SJSA1 (cell line): ENCODE measurements at places on chromosomes 13 and 19.

DNA sequence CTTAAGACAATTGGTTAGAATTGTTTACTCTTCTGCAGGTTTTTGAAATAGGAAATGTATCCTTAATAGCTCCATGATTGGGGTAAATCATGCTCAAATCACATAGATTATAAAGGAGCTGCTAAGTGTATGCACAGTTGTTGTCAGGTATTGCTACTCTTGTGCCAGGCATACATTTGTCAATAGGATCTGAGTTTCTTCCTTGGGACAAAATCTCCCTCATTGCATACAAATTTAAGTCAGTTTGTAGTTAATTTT is 109.3 kb upstream of the MLNR start:
- DNase-seq: no peak

GRCh38 chr19:33665776-33666595 is 44.2 kb downstream of the CHST8 start:
- DNase-seq: peak; percentile 28

GRCh38 chr19:40981591-40981990 is 9.5 kb upstream of the CYP2B6 start:
- DNase-seq: no peak

DNA sequence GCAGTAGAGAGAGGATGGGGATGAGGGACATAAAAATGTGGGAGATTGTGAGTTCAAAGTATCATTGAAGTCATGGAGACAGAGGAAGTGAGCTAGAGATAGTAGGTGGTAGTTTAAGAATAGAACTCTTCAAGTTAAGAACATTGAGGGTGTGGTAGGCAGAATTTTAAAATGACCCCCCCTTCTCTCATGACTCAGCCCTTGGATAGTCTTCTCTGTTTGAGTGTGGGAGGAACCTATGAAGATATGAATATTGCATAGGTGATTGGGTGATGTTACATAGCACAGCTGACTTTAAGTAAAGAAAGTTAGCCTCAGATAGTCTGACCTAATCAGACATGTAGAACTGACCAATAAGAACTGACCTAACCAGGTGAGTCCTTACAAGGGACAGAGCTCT is 418.6 kb downstream of the FOXO1 start:
- DNase-seq: no peak

GRCh38 chr19:56476093-56476492 is 1.1 kb downstream of the ZNF667 start:
- DNase-seq: no peak

- DNase-seq: peak; percentile 51
Observed at GRCh38 chr13:80339563-80339911, 1.4 kb downstream of the SPRY2 start.

DNA sequence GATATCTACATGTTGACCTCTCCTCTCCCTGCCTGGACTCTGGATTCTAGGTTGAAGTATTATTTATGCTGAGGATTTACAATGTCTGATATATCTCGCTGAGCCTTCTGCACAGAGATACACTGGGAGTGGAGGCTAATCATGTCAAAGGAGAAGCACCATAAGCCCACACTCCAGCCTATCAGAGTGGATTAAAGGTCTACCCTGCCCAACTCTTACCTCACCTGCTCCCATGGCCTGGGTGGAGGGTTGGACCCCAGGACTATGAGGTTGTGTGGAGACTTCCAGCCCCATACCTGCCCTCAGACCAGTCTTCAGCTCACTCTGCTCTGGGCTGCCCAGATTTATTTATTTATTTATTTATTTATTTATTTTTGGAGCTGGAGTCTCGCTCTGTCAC is 15.4 kb downstream of the OR10H4 start:
- no peak for DNase-seq

DNA sequence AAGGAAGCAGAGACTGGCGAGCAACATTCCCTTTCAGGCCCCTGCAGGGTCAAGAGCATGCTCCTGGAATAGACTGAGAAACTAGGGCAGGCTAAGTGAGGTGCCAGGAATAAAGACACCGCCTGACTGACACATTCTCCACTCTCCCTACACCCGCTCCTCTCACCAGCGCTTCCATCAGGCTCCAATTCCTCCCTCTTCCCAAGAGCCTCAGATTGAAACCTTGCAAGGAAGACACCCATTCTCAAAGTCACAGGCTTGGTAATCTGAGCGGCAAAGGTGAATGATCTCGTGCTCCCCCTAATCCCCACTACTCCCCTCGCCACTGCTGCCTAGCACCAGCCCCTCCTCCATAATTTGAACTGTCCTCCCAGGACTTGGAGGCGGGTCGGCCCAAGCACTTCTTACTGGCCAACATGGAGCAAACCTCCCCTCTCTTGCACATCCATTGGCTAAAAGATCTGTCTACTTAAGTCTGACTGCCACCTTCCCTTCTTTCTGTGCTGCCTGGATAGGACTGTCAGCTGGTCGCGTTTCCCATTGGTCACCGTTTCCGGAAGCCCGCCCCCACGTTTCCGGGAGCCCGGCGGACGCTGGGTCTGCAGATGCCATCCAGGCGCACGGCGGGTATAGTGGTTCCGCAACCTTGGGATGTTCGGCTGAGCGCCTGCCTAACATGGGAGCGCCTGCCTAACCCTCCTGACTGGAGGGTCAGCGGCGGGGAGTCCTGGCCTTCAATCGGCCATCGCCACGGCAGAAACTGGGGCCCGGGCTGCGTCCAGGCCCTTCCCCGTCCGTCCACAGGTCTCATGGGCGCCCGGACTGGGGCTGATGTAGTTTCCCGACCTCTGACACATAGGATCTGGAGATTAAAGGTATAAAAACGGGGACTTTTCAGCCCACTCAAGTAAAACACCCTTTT is 33.6 kb downstream of the ZNF383 start:
- no peak for DNase-seq

- DNase-seq: no peak
Observed at GRCh38 chr13:113534236-113534860, 43.8 kb upstream of the DCUN1D2 start.

DNA sequence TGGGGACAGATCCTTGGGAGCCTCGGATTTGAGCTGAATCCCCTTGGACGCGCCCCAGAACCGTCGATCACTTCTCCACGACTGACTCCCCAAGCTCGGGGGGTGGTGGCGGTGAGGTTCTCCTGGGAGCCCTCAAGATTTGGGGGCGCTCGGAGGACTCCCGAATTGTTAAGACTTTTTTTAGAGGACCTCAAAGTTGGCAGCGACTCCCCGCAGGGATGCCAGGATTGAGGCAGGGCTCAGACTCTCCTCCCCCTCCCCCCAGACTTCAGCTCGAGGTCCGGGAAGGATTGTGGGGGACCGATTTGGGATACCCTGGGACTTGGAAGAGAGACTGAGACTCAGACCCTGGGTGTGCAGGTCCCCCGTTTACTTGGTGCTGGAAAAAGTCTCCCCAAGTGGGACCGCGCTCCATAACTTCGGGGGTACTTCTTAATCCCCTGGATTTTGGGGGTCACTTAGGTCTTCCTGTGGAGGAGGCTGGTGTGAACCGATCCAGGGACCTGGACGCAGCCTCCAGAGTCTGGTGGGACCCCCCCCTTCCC is 665 bp downstream of the VASP start:
- DNase-seq: no peak

- DNase-seq: no peak
Observed at GRCh38 chr13:112626124-112626523, 38.2 kb upstream of the TUBGCP3 start.

DNA sequence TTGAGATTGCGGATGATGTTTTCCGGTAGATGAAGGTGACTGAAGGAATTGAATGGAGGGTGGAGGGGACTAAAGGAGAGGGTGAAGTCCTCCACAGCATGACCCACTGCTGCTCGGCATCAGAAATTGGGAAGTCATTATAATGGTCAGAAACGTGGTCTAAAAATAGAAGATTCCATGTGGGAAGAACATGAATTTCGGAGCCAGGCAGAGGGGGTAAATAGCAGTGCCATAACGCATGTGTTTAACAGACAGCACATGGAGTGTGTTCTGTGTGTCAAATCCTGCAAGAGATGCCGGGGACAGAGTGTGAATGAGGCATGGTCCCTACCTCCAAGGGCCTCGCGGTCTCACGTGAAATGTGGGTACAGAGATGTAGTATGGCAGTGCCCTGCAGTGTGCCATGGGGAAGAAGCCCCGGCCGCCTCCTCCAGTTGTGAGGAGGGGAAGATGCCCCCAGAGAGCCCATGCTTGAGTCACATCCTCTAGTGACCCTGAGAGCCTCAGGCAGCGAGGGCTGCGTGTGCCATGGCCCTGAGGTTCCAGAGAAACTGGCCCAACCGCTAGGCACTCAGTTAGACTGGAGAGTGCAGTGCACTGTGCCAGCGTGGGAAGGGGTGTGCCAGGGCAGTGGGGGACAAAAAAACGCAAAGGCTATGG is 106.1 kb downstream of the COL4A2 start:
- no peak for DNase-seq

DNA sequence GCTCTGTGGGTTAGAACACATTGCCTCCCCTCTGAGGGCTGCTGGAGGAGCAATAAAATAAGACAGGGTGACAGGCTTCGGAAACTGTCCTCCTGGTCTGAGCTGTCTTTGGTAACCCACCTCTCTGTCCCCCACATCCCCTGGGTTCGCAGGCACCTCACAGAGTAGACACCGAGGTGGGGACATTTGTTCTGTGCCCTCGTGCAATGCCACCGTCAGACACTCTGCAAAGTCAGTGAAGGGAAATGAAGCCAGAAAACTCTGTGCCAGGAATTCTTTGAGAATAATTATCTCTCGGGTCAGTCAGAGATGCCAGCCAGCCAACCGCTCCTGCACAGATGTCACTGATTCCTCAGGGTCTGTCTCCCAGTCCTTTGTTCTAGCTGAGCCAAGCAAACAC is 493.6 kb downstream of the FOXO1 start:
- no peak for DNase-seq

DNA sequence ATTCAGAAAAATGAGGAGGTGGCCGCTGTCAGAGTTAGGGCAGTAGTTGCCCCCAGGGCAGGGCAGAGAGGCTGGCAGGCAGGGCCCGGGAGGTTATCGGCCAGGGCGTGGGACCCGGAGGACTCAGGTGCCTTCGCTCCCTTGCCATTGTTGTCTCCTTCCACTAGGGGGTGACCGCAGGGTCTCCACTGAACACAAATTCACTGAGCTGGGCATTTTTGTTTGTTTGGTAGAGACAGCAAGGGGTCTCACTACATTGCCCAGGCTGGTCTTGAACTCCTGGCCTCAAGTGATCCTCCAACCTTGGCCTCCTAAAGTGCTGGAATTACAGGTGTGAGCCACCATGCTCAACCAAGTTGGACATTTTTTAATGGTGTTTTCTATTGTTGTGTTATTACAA is 25.1 kb downstream of the CARS2 start:
- DNase-seq: peak; percentile 62

DNA sequence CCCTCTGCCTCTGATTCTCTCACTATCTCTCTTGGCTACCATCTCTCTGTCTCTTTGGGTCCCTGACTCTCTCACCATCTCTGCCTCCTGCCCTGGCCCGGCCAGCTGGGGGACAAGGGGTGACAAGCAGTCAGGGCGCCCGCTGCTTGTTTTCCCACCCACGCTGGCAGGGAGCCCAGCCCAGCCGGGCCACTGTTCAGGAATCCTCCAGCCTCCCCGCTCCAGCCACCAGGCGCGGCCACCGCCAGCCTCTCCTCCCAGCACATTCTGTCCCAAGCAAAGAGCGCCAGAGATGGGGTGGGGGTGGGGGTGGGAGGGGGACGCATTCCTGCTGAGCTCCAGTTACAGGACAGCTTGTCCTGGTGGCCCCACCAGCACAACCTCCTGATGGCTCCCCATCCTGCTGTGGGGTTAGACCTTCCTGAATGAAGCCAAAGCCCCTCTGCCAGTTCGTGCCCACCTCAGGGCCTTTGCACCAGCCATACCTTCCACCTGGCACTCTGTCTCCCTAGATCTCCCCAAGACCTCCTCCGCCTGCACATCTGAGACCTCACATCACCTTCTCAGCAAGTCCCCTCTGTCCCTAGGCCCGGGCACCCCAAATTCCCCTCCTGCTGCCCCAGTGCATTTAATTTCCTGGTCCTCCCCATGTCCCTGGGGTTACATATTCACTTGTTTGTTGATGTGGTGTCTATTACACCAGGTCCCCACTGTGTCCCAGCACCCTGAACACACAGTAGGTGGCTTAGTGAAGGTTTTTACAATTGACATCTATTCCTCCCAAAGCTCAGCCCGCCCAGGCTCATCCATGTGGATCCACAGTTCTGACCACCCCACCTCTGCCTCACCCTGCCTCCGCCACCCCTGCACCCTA is 12.5 kb downstream of the ARRDC2 start:
- peak; percentile 35 for DNase-seq

- no peak for DNase-seq
Observed at GRCh38 chr19:54017261-54017660, 25.8 kb downstream of the CACNG6 start.

GRCh38 chr13:59728896-59729545 is 434.7 kb downstream of the DIAPH3 start:
- DNase-seq: no peak

GRCh38 chr19:19627621-19628500 is at the start of gene LPAR2:
TSS of gene LPAR2 (minus strand) at chr19:19628220. CDS start at chr19:19627275, 945 bp downstream.
- DNase-seq: no peak

DNA sequence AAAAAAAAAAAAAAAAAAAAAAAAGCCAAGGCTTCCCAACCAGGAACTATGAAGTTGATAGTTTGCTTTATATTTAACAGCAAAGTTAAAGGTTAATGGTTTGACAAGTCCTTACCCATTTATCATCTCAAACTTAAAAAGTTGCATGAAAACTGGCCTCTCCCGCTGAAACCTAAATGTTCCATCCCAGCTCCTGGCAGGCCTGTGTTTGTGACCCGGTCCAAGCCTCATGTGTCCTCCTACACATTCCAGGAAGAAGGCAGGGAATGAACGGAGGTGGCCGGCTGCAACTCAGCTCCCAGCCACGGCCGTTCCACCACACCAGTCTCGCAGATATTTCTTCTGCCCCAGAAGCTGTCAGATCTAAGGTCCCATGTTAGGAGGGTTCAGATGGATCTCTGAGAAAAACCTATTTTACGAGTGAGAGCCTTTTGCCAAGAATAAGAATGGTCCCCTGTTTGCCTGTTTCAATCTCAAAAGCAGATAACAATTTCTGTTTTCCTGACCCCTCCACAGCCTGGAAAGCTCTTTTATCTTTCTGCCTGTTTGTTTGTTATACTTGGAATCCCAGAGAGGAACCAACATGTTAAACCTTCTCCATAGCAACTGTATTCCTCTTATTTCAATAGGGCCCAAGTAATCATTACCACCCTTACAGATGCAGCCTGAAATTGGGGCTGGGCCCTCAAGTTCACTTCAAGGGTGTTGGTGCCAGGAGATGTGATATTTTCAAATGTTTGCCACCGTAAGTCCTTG is 56.5 kb downstream of the KCTD12 start:
- no peak for DNase-seq

DNA sequence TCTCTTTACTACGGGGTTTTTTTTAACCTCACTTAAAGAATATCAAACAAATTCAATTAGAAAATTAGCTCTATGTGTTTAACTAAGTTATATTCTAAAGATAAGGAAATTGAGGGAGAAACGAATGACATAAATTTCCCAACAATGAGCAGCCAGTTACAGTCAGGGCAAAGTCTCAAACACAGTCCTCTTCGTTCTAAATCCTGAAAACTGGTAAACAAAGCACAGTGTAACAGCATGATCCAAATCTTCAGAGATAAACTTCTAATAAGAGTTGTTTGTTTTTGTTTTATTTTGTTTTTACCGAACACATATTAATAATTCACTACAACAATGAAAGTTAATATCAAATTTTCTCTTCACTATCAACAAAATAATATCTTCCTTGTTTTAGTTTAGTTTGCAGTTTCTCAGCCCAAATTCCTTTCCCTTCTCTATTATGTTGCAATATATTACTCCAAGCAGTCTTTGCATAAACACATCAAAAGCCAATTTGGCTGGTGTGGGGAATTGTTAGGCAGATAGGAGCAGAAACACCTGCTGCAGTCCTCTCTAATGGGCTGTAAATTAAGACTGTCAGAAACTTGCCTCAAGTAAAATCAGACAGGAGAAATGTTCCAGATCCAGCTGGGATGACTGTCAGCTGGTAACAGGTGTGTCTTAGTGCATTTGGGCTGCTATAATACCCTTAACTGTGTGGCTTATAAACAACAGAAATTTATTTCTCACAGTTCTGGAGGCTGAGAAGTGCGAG is 106.5 kb upstream of the SGCG start:
- no peak for DNase-seq
